ENCODE measurements at places on chromosomes 11 and 22.
A peak's percentile ranks its signal among the peaks of the same experiment; 100 is the strongest.

GRCh38 chr11:132804258-132804657, 728.0 kb downstream of the OPCML start:
- DNase-seq: no peak

GRCh38 chr11:3073029-3073435, 15.8 kb upstream of the CARS1 start:
- DNase-seq: no peak

- no peak for DNase-seq
Measured at GRCh38 chr22:27782088-27782487, 19.5 kb downstream of the MN1 start.

GRCh38 chr11:78690352-78690987, 115.8 kb upstream of the NARS2 start:
- DNase-seq: no peak

DNA sequence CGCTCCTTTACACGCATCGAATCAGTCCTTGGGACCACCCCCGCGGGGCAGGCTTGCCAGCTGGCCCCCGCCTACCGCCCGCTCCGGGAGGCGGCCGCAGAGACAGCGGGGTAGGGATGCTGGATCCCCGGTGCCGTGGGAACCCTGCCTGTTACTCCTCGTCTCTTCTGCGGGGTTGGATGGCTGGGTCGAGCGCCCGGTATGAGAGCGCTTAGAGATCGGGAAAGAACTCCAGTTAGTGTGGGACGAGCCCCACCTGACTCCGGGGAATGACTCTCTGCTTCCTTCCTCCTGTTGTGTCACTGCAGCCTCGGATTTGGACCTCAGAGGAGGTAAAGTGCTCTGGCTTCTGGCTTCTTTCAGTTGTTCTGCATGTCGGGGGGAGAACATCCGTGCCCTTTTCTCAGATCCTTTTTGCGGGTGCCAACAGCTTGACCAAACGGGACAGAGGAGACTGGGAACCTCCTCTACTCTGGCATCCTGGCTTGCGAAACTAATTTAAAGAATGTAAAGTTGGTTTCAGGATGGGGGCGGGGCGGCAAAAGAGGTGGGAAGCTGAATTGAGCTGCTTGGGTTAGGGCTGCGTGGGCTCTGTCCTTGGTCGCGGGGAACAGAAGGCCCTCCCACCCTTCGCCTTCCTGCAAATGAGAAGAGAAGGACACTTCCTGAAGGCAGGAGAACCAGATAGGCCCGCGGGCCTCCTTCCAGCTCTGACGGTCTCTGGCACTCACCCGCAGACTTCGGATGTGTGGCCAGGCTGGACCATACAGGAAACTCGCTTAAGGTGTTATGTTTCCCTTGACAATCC, 938 bp downstream of the LAYN start:
- no peak for DNase-seq

- no peak for DNase-seq
Measured at GRCh38 chr11:121374286-121374985, 77.7 kb upstream of the SORL1 start.

DNA sequence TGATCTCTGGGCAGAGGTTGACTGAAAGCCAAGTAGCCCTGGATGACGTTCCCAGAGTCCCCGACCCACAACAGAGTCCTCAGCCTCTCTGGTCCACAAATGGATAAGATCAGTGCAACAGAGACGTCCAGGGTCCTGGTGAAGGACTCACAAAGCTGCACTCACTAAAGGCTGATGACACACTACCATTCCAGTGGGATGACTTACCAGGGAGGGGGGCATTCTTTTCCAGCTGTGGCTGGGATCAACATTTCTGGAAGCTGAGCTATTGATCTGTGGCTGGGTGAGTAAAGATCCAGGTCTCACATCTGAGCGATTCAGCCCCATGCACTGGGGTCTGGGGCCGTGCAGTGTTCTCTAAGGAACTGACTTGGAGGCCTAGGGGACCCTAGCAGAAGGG, 296.2 kb downstream of the NTM start:
- DNase-seq: no peak

- DNase-seq: no peak
Measured at GRCh38 chr11:19827399-19828135, 114.9 kb downstream of the NAV2 start.

GRCh38 chr22:42969348-42969975, 45.5 kb downstream of the PACSIN2 start:
- no peak for DNase-seq

- DNase-seq: no peak
Measured at GRCh38 chr11:5234381-5234834, at the start of gene HBD. Gene HBD (minus strand): TSS chr11:5234483. CDS start chr11:5234433, 50 bp downstream.

GRCh38 chr22:39958949-39959639, 1.1 kb upstream of the TMA7B start:
- DNase-seq: no peak

GRCh38 chr11:44572436-44572835, 7.0 kb downstream of the CD82 start:
- DNase-seq: no peak

- DNase-seq: no peak
Measured at GRCh38 chr22:30195245-30196140, 51.1 kb downstream of the LIF start.

GRCh38 chr11:19306179-19306944, 65.6 kb upstream of the E2F8 start:
- DNase-seq: no peak

DNA sequence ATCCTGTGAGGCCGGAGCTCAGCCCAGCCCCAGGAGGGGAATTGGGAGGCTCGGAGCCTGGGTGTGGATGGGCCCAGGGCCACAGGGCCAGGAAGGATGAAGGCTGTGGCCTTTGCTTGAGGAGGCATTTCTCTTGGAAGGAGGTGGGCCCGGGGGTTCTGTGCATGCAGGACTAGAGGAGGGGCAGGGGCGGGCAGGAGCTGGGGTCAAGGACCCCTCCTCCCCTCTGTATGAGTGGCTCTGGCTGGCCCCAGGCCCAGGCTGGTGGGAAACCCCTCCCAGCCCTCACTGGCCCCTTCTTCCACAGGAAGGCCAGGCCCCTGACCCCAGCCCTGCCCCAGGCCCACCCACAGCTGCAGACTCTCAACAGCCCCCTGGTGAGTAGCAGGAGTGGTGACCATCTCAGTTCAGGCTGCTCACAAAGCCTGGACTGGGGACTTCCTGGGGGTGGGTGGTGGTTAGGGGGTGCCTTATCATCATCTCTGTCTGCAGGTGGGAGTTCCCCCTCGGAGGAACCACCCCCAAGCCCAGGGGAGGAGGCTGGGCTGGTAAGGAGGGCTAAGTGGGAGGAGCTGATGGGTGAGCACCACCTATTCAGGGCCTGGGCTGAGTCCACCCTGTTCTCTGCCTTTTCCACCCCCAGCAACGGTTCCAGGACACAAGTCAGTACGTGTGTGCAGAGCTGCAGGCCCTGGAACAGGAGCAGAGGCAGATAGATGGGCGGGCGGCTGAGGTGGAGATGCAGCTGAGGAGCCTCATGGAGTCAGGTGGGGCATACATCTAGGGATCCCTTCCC, 6.0 kb downstream of the KCNK7 start:
- DNase-seq: no peak

DNA sequence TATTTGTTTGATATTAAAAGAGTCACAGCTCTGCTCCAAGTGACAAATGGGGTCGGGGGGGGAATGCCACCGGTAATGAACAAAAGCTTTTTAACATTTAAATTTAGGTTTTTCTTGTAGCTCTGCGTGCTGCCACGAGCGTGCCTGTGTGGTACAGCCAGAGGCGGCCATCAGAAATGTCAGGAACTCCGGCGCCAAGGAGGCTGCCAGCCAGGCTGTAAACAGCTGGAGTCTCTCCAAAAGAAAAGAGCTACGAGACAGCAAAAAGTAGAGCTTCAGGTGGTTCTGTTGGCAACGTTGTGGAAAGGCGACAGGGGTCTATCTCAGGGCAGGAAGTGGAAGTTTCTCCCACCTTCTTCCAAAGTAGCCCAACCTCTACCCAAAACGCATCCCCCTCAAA, 532.8 kb downstream of the OPCML start:
- no peak for DNase-seq

DNA sequence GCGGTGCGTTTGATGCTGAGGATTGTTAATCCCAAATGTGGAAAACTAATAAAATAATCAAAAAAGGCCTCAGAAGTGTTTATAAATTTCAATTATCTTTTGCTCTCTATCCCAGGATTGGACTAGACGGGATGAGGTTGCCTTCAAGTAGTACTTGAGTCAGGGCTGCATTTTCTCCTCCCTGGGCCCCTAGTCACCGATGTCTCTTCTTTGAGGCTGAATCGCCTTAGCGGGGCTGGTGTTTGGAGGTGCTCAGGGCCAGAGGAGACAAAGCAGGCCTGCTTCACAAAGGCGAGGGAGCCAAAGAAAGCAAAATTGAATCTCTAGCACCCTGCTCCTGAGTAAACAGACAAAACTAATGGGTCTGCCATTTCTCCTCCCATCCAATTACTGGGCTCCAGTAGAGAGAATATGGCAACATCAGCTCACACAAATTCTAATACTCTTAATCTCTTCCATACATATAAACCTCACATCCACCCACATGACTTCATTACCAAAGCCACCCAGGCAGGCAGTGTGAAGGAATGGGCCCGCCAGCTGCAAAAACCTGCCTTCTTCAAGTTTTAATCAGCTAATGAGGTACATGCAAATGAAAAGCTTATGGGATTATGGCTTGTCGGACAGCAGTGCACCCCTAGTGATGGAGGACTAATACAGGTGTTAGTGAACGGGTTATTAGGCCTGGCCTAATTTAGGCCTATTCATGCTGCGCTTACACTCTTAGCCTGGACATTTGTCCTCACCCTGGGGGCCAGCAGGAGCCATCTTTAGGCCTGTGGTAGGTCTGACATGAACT, 52.7 kb upstream of the HTATIP2 start:
- no peak for DNase-seq

DNA sequence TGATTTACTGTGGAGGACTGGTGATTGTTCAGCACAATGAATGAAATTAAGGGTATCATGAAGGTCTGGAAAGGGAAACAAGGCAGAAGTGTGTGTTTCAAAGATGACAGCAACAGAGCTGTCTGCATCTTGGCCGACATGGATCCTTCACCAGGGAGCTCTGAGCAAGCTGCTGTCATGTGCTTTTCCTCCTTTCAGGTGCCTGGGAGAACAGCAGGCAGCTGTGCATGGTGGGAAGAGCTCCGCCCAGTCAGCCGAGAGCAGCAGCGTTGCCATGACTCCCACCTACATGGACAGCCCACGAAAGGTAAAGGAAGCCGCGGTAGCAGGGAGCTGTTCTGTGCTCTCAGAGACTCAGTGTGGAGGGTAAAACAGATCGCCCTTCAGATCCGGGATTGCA, 87.1 kb upstream of the YWHAH start:
- no peak for DNase-seq

DNA sequence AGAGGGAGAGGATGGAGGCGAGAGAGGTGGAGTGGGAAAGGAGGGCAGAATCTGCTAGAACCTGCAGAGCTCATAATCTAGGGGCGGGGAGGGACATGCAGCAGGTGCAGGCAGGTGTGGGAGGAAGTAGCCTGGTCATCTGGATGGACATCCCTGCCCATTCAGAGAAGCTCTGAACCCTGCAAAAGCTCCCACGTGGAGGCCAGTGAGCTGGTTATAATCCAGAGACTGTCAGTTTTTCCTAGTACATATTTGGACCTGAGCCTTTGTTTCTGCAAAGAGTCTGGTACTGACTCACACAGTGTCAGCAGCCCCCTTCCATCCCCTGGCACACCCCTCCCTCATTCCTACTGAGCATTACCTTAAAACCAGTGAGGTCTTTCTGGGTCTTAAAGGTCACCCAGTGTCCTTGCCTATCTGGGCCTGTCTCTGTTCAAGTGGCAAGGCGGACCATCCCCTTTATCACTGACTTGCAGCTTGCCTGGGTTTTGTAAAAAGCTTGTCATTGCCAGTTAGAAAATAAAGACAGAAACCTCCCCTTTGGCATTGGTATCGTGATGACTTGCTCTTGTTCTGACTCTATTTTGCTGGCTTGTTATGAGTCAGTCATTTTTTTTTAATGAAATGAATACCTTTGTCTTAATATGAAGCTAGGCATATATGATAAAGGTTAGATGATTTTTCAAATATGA, 26.1 kb downstream of the PTPRJ start:
- DNase-seq: peak; percentile 30

DNA sequence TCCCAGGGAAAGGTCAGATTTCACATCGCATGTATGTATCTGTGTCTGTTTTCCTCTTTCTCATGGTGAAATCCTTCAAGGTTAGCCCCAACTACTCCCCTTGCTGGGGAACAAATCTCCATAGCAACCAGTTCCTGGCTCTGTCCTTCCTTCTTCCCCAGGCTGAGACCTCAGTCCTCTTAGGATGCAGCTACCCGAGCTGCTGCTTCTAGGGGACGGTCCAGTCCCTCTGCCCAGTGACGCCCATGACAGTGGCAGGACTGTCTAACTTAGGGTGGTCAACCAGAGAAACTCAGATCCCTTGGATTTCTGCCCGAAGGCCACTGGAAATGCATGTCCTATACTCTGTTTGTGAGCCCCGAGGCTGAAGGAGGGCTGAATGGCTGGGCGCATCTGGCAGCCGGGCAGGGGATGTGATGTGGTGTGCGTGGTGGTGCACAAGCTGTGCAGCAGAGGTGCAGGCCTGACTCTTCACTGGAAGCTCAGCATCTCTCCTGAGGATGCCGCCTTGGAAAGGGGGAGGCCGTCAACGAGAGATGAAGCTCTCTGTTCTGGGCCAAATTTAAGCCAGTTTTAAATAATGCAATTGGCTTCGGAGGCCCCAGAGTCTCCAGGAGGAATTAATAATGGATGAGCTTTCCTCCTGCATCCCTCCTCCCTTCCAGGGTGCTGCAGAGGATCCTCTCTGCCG, 118.7 kb upstream of the B3GAT1 start:
- no peak for DNase-seq

GRCh38 chr11:65297026-65297672, 17.5 kb upstream of the CDC42EP2 start:
- no peak for DNase-seq

DNA sequence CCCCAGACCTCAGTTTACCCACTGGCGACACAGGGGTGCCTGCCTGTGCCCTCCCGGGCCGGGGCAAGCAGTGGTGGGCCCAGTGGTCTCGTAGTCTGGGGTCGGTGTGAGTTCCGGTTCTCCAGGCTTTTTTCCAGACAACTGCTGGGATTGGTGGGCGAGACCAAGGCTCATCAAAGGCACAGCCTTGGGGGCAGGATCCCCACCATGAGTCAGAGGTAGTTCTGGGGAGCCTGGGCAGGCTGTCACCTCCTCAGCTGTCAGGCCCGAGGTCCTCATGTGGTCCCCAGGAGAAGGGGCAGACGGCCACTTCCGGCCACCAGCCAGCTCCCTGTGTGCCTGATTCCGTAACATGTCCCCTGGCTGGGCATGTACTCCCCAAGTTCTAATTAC, 827 bp upstream of the MUC2 start:
- DNase-seq: no peak

- no peak for DNase-seq
Measured at GRCh38 chr11:70341881-70342429, 56.4 kb upstream of the CTTN start.

Measured in stimulated activated CD4-positive, alpha-beta T cell treated with anti-CD3 and anti-CD28 coated beads, TNF-alpha, amount 100 ng/mL, for 4 hours (primary cell).